Breast epithelium (tissue), 4 donors: ENCODE measurements at places on chromosomes 13 and 19. TPM values are rescaled to one million over a fixed set of nuclear protein-coding genes. Genes with fewer than 3 reads are reported as not detected.
A peak's percentile ranks its signal among the peaks of the same experiment; 100 is the strongest.

GRCh38 chr13:97978651-97979050 is 25.2 kb downstream of the IPO5 start:
- H3K36me3 ChIP-seq = no peaks in the 10 kb centered on the region
- H3K4me3 ChIP-seq = no peak overlapping the region
- no peaks in the 10 kb centered on the region for H3K27me3 ChIP-seq
- H3K4me1 ChIP-seq = no peaks in the 10 kb centered on the region
- no peak for DNase-seq

GRCh38 chr13:71618159-71618558 is 248.8 kb downstream of the DACH1 start:
- H3K36me3 ChIP-seq = no peaks in the 10 kb centered on the region
- no peaks in the 10 kb centered on the region for H3K27me3 ChIP-seq
- no peaks in the 10 kb centered on the region for H3K4me1 ChIP-seq
- H3K4me3 ChIP-seq = no peak overlapping the region
- H3K27ac ChIP-seq = no peak overlapping the region
- DNase-seq = no peak

Gene GPR12
- total RNA-seq = 1.2 TPM

- no peaks in the 10 kb centered on the region for H3K27me3 ChIP-seq
- peak; percentile 80 for DNase-seq
- H3K27ac ChIP-seq = peak overlapping the region; percentile 89
- H3K36me3 ChIP-seq = no peaks in the 10 kb centered on the region
- peaks cover 3% of the 10 kb centered on the region for H3K4me1 ChIP-seq
Measured at GRCh38 chr19:7681340-7682174, 924 bp downstream of the TRAPPC5 start.

DNA sequence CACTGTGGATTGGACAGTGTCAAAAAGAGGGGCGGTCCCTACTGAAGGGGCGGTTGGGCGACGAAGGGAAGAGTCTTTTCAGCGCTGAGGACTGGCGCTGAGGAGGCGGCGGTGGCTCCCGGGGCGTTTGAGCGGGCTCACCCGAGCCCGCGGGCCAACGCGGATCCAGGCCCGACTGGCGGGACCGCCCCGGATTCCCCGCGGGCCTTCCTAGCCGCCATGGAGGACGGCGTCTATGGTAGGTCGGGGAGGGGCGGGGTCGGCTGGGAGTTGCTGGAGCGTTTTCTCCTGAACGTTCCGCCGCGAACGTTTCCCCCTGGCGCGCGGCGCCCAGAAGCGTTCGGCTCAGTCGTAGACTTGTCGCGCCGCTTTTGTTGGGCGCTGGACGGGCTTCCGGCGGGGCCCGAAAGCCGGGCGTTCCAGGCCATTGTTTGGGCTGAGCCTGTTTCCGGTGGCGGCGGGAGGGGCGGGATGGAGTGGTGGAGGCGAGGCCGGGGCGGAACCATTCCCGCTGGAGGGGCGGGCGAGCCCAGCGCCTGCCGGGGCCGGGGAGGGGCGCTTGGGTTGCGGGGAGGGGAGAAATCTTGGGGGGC is at the start of gene CYTH2:
CYTH2 (plus strand) TSS at position 81 of the 593 bp plus-strand sequence; CDS start at position 220, 139 bp downstream.
- DNase-seq = peak; percentile 88
- H3K4me1 ChIP-seq = peaks cover 4% of the 10 kb centered on the region
- H3K27ac ChIP-seq = peak within 1 kb of the TSS; percentile 97
- H3K27me3 ChIP-seq = no peaks in the 10 kb centered on the region
- H3K4me3 ChIP-seq = peak within 1 kb of the TSS; percentile 96
- no peaks in the 10 kb centered on the region for H3K36me3 ChIP-seq

- H3K27ac ChIP-seq = no peak overlapping the region
- no peaks in the 10 kb centered on the region for H3K27me3 ChIP-seq
- no peak for DNase-seq
Measured at GRCh38 chr19:19443283-19443682, 37.8 kb downstream of the GATAD2A start.

GRCh38 chr19:6801485-6802086 is 29.1 kb downstream of the VAV1 start:
- no peak overlapping the region for H3K27ac ChIP-seq
- no peaks in the 10 kb centered on the region for H3K27me3 ChIP-seq
- H3K36me3 ChIP-seq = no peaks in the 10 kb centered on the region
- DNase-seq = peak; percentile 21
- H3K4me1 ChIP-seq = no peaks in the 10 kb centered on the region

- H3K27ac ChIP-seq = no peak overlapping the region
- DNase-seq = no peak
- no peak overlapping the region for H3K4me3 ChIP-seq
Measured at GRCh38 chr13:86201477-86201876, 402.3 kb upstream of the SLITRK6 start.

Gene ZNF564
- 14.7 TPM for total RNA-seq

Gene NDUFB7
- 299 TPM for total RNA-seq

Gene DNAJC15
- 12.9 TPM for total RNA-seq

Gene ADPRHL1
- total RNA-seq = 1.8 TPM

Gene LILRA5
- 1.4 TPM for total RNA-seq

GRCh38 chr19:3603121-3603811 is 3.4 kb downstream of the TBXA2R start:
- no peak overlapping the region for H3K27ac ChIP-seq
- H3K36me3 ChIP-seq = no peaks in the 10 kb centered on the region
- no peak for DNase-seq
- H3K4me3 ChIP-seq = no peak overlapping the region

DNA sequence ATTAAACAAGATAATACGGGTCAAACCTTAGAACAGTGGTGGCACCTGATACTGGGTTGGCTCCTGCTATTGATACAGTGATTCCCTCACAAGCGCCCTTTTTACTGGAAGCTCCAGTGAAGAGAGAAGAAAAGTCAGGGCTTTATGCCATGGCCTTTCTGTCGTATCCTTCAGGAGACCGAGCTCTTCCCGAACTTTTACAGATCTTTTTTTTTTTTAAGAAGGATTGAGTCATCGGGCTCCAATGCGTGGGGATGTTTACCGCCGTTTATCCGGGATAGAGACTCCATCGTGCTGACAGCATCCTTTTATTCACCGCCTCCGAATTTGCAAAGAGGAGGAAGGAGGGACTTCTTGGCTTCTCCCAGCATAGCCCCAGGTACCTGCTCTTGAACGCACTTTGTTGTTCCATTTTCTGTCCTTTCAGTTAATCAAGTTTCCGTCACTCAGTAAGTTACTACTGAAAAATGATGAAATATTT is 574 bp downstream of the ZNF227 start:
- H3K27ac ChIP-seq = peak overlapping the region; percentile 92
- DNase-seq = no peak
- H3K4me1 ChIP-seq = no peaks in the 10 kb centered on the region
- no peaks in the 10 kb centered on the region for H3K27me3 ChIP-seq
- peaks cover under 1% of the 10 kb centered on the region for H3K36me3 ChIP-seq

DNA sequence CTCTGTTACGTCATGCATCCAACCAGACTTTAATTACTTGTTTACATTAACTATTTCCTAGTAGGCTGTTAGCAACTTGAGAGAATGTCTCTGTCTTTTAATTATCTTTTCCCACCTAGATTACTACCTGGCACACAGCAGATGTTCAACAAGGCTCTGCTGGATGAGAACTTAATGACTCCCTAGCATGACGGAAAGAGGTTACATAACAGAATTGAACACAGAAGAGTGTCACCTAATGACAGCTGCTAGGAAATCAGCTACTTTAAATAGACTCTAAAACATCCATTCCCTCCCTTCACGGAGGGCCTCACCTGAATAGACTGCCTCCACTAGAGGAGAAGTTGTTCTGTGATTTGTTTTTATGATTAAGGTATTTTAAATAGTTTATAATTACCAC is 110.8 kb downstream of the TEX29 start:
- no peaks in the 10 kb centered on the region for H3K27me3 ChIP-seq
- H3K36me3 ChIP-seq = no peaks in the 10 kb centered on the region
- H3K4me1 ChIP-seq = no peaks in the 10 kb centered on the region
- H3K27ac ChIP-seq = no peak overlapping the region
- H3K4me3 ChIP-seq = no peak overlapping the region

Gene SULT2B1
- total RNA-seq = 7.5 TPM
